GM20000 (cell line): ENCODE measurements at places on chromosomes 7 and 10.
A peak's percentile ranks its signal among the peaks of the same experiment; 100 is the strongest.

DNA sequence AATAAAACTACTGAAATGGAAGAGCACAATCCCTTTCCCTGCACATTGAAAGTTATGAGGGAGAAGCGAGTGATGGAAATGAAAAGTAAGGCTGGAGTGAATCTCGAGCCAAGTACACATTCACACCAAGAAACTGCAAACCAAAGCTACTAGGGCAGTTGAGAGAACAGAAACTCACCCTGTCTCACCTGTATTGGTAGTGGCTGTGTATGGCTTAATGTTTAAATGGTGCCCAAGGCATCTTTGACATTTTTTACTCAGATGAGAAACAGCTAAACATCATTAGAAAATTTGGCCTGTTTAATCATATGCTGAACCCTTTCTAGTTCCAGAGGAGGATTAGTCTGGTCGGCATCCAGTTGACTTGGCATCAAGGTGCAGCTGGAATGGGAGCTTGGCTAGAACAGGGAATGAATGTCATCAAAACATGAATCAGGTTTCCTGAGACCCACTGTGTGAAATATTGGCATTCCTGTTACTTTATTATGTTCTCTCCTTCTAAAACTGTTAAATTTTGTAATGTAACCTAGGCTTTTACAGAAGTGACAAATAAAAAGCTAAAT is 840.8 kb downstream of the GRM8 start:
- peak; percentile 2 for DNase-seq

GRCh38 chr10:49448924-49449323 is 53.0 kb upstream of the DRGX start:
- DNase-seq: no peak

DNA sequence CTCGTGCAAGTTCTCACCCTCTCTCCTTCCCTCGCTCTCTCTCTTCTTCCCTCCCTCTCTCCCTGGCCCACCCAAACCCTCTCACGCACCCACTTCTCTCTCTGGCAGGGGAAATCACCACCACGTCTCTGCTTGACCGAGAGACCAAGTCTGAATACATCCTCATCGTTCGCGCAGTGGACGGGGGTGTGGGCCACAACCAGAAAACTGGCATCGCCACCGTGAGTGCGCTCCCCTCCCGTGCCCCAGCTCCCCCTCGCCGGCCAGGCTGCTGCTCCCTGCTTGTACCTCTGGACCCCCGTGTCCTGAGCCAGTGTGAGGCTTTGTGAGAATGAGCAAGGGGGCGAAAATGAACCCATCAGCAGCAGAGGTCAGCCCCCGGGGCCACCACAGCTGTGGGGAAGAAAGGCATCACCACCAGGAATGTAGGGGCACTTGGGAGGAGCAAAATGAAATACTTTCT is 25.5 kb downstream of the C10orf105 start:
- DNase-seq: no peak

GRCh38 chr10:15787426-15787825 is 67.7 kb upstream of the ITGA8 start:
- DNase-seq: no peak

DNA sequence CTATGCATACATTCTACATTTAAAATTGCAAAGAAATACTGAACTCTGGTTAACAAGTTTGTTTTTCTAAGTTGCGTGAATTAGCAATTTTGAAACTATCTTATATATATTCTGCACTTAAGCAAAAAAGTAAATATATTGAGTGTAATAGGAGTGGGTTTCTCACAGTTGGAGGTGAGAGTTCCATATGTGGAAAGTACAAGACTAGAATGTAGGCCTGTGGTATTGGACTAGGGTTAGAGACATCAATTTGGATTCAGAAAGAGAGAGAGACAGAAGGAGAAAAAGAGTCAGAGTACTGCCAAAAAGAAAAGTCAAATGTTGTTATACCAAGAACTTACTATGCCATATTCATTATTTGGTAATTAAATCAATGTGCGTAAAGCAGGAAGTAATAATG is 47.3 kb upstream of the ITGB8 start:
- DNase-seq: no peak

- DNase-seq: no peak
Measured at GRCh38 chr10:101771380-101771779, 4.5 kb downstream of the FGF8 start.

GRCh38 chr7:99037327-99037940 is 106.5 kb downstream of the SMURF1 start:
- DNase-seq: no peak

DNA sequence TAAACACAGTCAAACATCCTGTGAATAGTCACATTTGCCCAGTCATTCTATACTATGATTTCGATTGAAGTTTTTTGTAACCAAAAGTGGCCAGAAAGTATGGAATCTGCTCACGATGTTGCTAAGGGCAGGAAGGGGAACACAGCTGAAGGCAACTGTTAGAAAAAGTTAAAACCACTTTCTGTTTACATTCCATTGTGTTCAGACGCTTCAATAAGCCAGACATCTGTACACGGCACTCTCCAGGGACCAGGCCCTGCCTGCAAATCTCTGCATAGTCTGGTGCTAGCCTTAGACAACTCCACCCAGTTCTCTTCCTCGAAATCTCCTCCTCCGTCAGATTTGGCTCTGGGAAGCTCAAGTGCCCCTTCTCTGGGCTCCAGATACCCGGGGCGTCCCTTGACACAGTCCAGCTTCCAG is 17.1 kb upstream of the TMEM120A start:
- no peak for DNase-seq

DNA sequence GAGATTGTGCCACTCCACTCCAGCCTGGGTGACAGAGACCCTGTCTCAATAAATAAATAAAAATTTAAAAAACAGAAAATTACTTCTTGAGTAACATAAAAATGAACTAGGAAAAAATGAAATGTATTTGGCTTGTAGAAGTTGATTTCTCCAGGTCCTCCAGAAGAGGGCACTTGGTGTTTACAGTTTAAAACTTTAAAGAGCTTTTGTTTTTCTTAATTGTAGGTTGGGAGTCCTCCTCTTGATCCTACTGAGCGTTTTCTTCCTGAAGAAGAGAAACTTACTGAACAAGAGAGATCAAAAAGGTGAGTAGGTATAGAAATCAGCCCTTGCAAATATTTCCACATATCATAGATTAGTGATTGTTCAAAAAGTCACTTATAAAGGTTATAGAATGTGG is 16.2 kb downstream of the KIFBP start:
- peak; percentile 56 for DNase-seq

- peak; percentile 75 for DNase-seq
Measured at GRCh38 chr10:132446661-132447445, 49.9 kb downstream of the PWWP2B start.

DNA sequence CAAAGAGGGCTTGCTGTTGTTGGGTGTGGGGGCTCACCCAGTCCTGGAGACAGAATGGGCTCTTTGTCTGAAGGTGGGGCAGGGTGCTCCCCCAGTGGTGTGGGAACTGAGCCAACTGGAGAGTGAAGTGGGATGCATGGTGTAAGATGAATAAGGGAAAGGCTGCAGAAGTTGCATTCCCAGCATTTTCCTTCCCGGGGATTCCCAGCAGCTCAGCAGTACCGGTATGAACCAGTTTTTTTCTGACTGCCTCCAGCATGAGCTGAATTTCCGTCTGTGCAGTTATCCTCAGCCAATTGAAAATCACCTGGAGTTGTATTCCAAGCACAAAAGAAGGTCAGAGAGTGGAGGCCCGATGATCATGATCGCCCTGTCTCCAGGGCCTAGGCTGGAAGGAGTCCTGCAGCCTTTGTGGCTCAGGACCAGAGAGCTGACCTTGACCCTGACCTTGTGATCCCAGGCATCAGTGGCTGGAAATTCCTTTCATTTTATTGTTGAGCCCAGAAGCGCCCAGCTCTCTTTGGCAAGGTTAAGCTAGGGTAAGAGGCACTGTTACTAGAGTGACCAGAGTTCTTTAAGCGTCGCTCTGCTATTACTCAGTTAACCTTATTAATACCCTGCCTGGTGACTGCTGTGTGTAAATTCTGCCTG is 33.4 kb downstream of the OGDH start:
- DNase-seq: no peak

DNA sequence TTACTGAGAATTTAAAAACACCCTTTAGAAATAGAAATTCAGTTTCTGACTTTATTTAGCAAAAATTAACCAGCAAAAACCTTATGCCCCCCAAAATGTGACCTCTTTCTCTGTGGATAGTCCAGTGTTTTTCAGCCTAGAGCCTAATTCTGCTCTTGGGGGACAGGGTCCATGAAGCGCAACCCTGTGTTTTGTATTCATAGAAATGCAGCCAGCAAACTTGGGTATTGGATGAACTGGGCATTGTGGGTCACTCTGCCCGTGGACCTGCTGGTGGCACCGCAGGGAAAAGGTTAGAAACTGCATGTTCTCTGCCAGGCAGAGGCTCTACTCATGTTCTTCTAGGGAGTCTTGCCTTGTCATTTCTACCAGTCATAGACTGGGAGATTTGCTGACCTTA is 787.4 kb upstream of the C7orf33 start:
- no peak for DNase-seq

- no peak for DNase-seq
Measured at GRCh38 chr7:117163101-117163500, 159.8 kb downstream of the WNT2 start.

DNA sequence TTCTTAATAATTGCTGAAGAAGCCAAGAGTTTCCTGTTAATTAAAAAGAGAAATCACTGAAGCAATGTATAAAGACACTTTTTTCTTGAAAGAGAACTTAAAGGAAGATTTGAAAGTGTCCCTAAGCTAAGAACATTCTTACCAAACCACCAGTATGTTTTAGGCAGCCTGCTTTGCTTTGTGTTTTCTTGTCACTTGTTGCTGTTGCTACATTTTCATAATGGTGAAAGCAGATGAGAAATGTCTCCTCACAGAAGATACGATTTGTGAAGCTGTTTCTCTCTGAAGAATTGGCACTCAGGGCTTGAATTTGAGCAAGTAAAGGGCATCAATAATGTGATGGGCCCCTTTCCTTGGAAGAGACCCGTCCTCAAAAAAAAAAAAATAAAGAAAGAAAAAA is 30.9 kb downstream of the TCF7L2 start:
- no peak for DNase-seq

DNA sequence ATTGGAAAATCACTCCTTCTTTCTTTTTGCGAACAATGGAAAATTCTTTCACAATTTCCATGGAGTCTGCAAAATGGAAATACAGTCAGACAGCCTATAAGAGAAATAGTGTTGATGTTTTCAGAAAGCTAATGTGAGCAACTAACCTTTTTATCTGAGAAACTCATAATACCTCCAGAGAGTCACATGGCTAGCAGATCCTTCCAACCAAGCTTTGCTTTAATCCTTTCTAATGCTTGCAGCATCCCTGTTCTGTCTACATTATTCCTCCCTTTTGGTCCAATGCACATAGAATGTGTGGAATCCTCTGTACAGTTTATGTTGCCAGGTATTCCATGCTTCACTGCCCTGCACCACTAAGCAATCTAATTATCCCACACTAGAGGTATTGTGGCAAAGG is 717.5 kb upstream of the LRRN3 start:
- DNase-seq: no peak

DNA sequence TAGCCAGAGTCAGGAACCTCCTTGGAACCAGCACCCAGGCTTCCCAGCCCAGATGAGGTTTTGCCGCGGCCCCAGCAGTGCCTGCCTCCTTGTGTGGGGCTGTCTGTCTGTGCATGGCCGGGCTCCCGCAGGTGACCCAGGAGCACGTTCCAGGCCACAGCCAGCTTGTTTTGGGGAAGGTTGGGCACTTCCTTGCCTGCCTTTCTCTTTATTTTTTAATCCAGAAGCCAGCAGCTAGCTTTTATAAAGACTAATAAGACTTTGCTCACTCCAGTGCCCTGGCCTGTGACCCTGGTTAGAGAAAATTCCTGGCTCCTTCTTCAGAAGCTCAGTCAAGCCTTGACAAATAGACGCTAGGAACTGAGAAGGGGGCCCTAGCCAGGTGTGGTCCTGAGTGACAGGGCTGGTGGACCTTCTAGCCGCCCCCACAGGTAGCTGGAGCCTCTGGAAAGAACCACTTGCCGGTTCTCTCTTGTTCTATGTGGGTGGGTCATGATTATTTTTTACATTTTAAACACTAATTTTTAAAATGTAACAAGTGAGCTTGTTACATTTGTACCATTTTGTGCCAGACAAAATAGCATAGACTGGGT is 837 bp downstream of the SLC29A3 start:
- no peak for DNase-seq

DNA sequence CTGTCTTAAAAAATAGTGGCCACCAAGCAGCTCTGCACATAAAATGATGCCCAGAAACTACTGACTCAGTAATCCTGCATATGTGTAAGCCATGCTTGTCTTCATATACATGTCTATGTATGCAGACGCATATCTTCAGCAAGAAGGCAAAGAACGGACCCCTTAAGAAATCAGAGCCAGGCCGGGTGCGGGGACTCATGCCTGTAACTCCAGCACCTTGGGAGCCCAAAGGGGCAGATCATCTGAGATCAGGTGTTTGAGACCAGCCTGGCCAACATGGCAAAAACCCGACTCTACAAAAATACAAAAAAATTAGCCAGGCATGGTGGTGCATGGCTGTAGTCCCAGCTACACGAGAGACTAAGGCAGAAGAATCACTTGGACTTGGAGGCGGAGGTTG is 295.0 kb downstream of the TCERG1L start:
- no peak for DNase-seq

DNA sequence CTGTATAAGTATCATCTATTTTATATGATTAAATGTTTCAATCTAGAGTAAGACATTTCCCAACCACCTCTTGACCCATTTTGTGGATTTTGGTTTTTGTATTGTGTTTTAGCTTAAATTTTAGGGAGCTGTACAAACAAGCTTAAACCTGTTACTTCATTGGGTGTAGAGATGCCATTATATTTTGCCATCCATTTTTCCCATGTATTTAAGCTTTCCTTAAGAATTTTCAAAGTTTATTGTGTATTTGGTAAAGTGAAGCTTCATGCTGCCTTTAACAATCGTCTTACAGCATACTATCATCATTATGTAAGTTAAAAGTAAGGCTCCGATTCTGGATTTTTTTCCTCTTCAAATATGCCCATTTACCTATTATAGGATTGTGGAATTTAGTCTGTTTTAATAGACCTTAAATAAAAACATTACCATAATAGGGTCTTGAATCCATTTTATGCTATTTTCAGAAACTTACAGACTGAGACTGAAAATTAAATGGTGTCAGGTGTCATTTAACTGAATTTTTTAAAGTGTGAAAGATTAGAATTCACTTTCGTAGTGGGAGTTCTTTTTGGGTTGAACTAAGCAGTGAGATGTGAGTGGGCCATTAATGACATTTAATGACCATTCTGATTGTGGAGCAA is 2.2 kb downstream of the KMT2E start:
- no peak for DNase-seq

DNA sequence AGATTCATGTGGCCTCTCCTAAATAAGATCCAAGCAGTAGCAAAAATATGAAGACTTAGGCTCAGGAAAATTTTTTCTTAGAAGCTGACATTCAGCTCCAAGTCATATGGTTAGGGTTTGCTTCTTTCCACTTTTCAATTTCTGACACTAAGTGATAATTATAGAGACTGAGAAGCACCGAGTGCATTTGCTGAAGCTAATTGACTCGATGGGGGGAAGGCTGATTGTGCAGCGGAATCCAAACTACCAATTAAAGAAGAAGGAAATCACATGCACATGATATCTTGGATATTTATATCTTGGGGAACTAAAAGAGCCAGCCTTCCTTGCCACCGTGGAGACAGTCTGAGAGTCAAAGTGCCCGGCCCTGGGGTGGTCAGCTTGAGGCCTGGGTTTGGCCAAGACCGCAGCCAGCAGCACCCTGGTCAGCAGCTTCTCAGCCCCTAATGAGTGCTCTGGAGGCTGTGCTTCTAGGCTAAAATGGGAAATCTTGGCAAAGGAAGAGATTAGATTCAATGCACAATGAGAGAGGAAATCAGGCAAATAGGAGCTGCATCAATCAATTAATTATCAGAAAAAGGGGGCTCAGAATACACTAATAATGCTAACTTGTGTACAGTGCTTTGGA is 589.3 kb downstream of the NRG3 start:
- no peak for DNase-seq

GRCh38 chr7:99499371-99499720 is 735 bp downstream of the ZNF394 start:
- DNase-seq: no peak
